CD4-positive, alpha-beta T cell treated with Interleukin-17A for 1 hour (primary cell): ENCODE measurements at places on chromosomes 11 and 22.
A peak's percentile ranks its signal among the peaks of the same experiment; 100 is the strongest.

DNA sequence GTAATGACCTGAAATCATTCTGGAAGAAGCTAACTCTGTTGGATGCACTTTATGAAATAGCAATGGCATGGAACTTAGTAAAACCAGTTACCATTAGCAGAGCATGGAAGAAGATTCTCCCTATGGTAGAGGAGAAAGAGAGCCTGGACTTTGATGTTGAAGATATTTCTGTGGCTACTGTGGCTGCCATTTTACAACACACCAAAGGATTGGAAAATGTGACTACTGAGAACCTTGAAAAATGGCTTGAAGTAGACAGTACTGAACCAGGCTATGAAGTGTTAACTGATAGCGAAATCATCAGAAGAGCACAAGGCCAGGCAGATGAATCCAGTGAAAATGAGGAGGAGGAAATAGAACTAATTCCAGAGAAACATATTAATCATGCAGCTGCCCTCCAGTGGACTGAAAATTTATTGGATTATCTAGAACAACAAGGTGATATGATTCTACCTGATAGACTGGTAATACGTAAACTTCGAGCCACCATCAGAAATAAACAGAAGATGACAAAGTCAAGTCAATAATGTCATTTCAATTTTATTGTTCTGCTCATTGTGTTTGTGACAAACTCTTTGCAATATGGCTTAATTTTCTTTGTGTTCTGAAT lies 2.0 kb downstream of the JRKL start:
- DNase-seq, result no peak

DNA sequence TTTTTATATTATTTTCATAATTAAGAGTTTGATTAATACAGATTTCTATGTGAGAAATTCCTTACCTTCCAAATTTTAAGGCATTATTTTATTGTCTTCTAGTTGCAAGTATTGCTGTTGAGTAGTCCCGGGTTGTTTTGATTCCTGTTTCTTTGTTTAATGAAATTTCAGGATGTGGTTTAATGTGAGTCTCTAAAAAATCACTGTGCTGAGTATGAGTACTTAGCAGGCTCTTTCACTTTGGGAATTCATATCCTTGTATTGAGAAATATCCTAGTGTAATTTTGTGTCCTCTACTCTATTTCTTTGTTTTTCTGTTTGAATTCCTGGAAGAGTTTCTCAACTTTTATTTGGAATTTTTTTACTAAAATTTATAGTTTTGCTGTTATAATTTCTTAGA lies 113.2 kb downstream of the TMEM135 start:
- no peak for DNase-seq

- DNase-seq, result no peak
These were observed 7.4 kb downstream of the FADD start for GRCh38 chr11:70210530-70210929.

GRCh38 chr11:132231656-132232347 lies 861.4 kb downstream of the NTM start:
- DNase-seq, result no peak

GRCh38 chr11:14543260-14543659 lies 23.1 kb upstream of the PSMA1 start:
- DNase-seq, result no peak

DNA sequence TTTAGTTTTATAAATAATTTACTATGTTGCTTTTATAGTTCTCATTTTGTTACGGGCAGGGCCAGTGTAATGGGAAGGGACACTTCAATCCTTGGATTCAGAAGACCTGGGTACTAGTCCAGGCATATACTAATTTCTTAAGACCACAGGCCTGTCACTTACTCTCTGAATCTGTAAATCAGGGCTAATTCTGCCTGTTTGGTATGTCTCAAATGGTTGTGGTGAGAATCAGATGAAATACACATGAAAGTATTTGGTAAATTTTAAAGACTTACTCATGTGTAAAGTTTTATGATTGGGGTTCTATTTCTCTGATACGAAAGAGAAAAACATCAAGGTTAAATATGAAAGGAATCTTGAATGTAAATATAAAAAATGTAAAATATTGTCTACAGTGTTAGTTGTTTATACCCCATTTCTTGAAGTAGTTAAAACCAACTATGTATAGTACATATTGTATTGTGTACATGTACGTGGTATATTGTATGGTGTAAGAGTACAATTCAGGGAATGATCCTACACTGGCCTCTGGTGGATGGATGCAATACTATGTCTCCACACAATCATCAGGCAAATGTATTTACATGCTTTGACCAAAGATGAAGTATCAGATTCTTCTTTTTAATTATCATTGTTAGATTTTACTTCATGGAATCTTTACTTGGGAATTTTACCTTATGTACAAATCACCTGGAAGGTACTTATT lies 24.5 kb upstream of the RAG2 start:
- peak; percentile 16 for DNase-seq

DNA sequence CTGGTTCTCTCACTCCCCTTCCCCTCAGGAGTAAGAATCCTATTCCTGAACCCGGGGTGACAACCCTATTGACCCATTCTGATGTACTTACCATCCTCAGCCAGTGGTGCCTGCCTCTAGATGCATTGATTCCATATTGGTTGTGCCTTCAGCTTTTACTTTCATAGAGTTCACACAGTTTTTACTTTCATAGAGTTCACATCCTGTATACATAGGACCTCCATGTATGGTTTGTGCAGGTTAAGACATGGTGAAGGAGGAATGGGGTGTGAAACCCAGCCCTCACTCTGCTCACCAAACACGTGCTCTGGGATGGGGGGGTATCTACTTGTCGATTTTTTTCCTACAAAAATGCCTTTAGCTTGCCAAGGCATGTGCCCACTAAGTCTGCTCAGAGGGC lies 105.6 kb upstream of the TBCEL start:
- DNase-seq, result no peak

- DNase-seq, result no peak
These were observed 7.6 kb downstream of the VPS26B start for GRCh38 chr11:134231958-134232659.

GRCh38 chr11:64102005-64102738 lies 63.7 kb downstream of the MACROD1 start:
- no peak for DNase-seq

GRCh38 chr11:31236143-31236542 lies 133.4 kb downstream of the DCDC1 start:
- no peak for DNase-seq
